Right lobe of liver (tissue), 6 donors: ENCODE measurements at places on chromosomes 11 and 22. TPM values are rescaled to one million over a fixed set of nuclear protein-coding genes. Genes with fewer than 3 reads are reported as not detected.

MRTFA gene
- 12.1 TPM for total RNA-seq

SYCE3 gene
- total RNA-seq = not detected

IGSF9B gene
- not detected for total RNA-seq

DNA sequence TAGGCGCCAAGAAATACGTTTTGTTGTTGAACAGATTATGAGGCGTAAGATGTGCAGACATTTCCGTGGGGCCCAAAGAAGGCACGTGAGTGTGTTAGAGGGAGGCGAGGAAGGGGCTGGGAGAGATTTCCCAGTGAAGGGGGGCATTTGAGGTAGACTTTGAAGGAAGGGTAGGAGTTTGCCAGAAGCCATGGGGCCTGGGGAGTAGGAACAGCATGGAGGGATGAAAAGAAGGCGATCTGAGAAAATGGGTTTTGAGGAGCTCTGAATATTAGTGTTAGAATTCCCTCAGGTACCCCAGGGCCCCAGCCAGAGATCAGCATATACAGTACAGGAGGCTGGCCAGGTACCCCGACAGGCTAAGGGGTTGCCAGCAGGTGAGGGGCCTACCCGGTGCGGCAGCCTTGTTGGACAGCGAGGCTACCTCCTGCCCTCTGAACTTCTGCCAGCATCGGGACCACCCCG lies 414 bp upstream of the MIEF1 start:
- peaks cover 19% of the 10 kb centered on the region for H3K4me1 ChIP-seq
- no peak for DNase-seq
- peaks cover 7% of the 10 kb centered on the region for H3K36me3 ChIP-seq
- peak overlapping the region; percentile 98 for H3K4me3 ChIP-seq
- H3K27ac ChIP-seq = peak overlapping the region; percentile 85
- H3K27me3 ChIP-seq = no peaks in the 10 kb centered on the region

GRCh38 chr22:23899042-23899745 lies 5.0 kb downstream of the MIF start:
- peaks cover 8% of the 10 kb centered on the region for H3K36me3 ChIP-seq
- H3K4me1 ChIP-seq = peaks cover 7% of the 10 kb centered on the region

OR10G8 gene
- total RNA-seq = not detected

- H3K27ac ChIP-seq = peak overlapping the region; percentile 100
- no peaks in the 10 kb centered on the region for H3K36me3 ChIP-seq
- H3K4me3 ChIP-seq = no peak overlapping the region
- H3K27me3 ChIP-seq = no peaks in the 10 kb centered on the region
- DNase-seq = no peak
- no peaks in the 10 kb centered on the region for H3K4me1 ChIP-seq
Measured at GRCh38 chr11:117095284-117096161, 2.7 kb downstream of the SIK3 start.

APOBEC3B gene
- 0.70 TPM for total RNA-seq

DNA sequence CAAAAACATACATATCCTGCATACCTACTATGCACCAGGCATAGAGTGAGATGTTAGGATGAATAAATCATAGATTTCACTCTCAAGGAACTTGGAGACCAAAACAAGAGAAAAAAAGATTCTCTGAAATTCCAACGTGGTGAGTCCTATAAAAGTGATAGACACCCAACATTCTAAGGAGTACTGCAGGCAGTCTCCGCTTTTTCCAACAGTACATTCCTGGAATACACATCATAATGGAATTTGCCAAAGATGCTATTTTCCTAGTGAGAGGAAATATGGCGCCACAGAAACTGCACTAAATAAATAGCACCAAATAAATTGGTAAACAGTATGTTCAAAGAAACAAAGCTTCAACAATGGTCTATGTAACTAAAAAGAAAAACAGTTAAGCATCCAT lies 6.0 kb downstream of the TMEM123 start:
- DNase-seq = no peak
- H3K4me1 ChIP-seq = peaks cover 26% of the 10 kb centered on the region
- no peak overlapping the region for H3K4me3 ChIP-seq
- no peaks in the 10 kb centered on the region for H3K27me3 ChIP-seq

GRCh38 chr11:77690649-77691048 lies 53.1 kb upstream of the CLNS1A start:
- peaks cover 3% of the 10 kb centered on the region for H3K36me3 ChIP-seq
- H3K4me3 ChIP-seq = no peak overlapping the region
- no peaks in the 10 kb centered on the region for H3K4me1 ChIP-seq
- no peak overlapping the region for H3K27ac ChIP-seq
- H3K27me3 ChIP-seq = no peaks in the 10 kb centered on the region

DNA sequence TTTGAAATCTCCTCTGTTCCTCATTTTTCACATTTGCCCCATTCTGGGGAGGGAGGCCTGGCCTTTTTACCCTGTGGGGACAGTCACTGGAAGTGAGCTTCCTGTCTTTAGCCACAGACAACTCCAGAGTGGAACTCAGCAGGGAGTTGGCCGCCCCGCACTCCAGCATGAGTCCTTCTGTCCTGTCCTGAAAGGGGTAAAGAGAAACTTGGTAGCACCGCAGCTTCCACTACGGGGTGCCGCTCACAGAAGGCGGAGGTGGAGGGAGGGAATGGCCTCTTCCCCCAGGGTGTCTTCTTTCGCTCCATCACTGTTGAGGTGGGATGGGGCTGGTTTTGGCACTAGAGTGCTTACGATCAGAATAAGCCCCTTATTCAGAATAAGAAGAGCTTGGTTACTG lies 132.2 kb downstream of the ST3GAL4 start:
- no peaks in the 10 kb centered on the region for H3K36me3 ChIP-seq
- no peaks in the 10 kb centered on the region for H3K4me1 ChIP-seq
- H3K4me3 ChIP-seq = no peak overlapping the region
- no peaks in the 10 kb centered on the region for H3K27me3 ChIP-seq
- no peak for DNase-seq
- H3K27ac ChIP-seq = no peak overlapping the region

YDJC gene
- 7.7 TPM for total RNA-seq

GRCh38 chr22:44574057-44574639 lies 76.1 kb upstream of the RTL6 start:
- no peak for DNase-seq
- no peaks in the 10 kb centered on the region for H3K36me3 ChIP-seq
- no peaks in the 10 kb centered on the region for H3K27me3 ChIP-seq
- H3K27ac ChIP-seq = no peak overlapping the region
- no peaks in the 10 kb centered on the region for H3K4me1 ChIP-seq

C11orf87 gene
- total RNA-seq = not detected

DNA sequence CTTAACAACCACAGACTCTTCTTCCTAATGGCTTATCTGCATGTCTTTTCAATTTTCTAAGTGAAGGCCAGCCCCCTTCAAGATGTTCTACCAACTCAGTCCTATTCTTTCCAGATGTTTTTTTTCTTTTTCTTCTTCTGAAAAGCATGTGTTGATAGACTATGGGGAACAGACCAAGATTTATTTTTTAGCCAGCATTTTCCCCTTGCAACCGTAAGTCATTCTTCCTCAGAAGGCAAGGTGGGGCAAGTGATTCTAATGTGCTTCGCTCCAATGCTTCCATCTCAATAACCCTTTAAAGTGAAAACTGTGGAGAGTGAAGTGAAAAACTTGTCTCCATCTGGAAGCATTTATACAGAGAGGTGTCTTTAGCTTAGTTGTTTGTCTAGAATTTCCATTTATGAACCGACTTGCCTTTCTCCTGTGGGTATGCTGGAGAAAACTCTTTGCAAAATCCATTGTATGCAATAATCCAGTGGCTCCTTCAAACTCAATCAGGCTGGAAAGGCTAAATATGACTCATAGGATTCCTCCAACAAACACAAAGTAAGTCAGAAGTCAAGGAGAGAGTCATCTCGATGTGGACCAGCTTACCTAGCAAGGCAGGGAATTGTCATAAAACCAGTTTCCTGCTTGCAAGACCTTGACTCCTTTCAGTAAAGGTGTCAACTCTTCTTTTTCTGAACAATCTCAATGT lies 83.7 kb downstream of the MAML2 start:
- H3K36me3 ChIP-seq = no peaks in the 10 kb centered on the region
- no peaks in the 10 kb centered on the region for H3K4me1 ChIP-seq
- H3K4me3 ChIP-seq = no peak overlapping the region
- no peaks in the 10 kb centered on the region for H3K27me3 ChIP-seq

DNA sequence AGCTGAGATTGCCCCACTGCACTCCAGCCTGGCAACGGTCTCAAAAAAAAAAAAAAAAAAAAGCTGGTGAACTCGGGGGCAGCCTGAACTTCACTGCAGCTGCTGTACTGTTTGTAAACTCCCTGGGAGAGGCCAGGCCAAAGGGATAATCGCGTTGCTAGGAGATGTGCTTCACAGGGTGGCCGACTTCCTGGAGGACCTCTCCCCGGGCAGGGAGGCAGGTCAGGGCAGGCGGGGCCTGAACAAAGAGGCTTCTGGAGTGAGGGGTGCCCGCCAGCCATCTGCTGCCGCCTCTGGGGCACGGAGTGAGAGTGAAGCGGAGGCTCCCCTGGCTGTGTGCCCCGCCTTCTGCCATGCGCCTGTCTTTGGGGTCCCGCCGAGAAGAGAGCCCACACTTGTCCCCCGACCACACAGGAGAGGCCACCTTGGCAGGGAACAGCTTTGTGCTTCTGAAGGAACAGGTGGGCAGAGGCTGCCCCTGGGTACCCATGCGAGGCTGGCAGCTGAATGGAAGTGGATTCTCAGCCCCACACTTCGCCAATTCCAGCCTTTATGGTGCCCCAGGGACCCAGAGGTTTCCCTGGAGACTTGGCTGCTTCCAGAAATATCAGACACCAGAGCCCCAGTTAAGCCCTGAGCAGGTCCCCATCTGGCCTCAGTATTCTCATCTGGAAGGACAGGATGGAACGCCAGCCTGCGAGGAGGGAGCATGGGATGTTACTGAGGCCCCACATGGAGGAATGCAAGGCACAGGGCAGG lies 29.6 kb downstream of the TMEM184B start:
- no peak overlapping the region for H3K4me3 ChIP-seq
- H3K27ac ChIP-seq = no peak overlapping the region
- peaks cover 8% of the 10 kb centered on the region for H3K36me3 ChIP-seq
- DNase-seq = no peak
- no peaks in the 10 kb centered on the region for H3K4me1 ChIP-seq
- H3K27me3 ChIP-seq = no peaks in the 10 kb centered on the region

- H3K4me1 ChIP-seq = no peaks in the 10 kb centered on the region
- no peaks in the 10 kb centered on the region for H3K27me3 ChIP-seq
- H3K4me3 ChIP-seq = no peak overlapping the region
- no peaks in the 10 kb centered on the region for H3K36me3 ChIP-seq
- DNase-seq = no peak
Measured at GRCh38 chr11:128488471-128488870, 98.9 kb downstream of the ETS1 start.

- DNase-seq = peak; percentile 40
- H3K27ac ChIP-seq = no peak overlapping the region
- H3K4me1 ChIP-seq = no peaks in the 10 kb centered on the region
Measured at GRCh38 chr22:30867746-30868662, 100.6 kb downstream of the MORC2 start.

DNA sequence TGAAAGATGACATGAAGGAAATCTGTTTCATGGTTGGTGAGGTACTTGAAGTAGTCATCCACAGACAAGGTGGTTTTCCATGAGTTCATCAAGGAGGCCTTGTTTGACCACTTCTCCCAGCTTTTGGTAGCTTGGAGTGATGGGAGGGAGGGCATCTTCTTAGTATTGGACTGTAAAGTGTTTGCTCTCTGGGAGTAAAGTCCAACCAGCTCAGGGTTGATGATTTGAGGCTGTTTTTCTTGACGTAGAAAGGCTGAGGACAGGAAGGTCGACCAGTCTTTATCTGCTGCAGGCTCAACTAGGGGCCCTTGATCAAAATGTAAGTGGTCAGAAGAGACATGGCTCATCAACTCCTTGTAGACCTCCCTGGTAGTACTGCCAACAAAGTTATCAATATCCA lies 1.7 kb downstream of the CCDC87 start:
- DNase-seq = no peak
- H3K4me1 ChIP-seq = peaks cover 3% of the 10 kb centered on the region
- H3K27me3 ChIP-seq = no peaks in the 10 kb centered on the region
- no peak overlapping the region for H3K4me3 ChIP-seq
- no peaks in the 10 kb centered on the region for H3K36me3 ChIP-seq

GRCh38 chr11:7275133-7275532 lies 23.4 kb downstream of the SYT9 start:
- no peak for DNase-seq
- H3K36me3 ChIP-seq = no peaks in the 10 kb centered on the region
- H3K4me3 ChIP-seq = no peak overlapping the region
- no peak overlapping the region for H3K27ac ChIP-seq
- H3K4me1 ChIP-seq = no peaks in the 10 kb centered on the region
- H3K27me3 ChIP-seq = no peaks in the 10 kb centered on the region

GGTLC3 gene
- not detected for total RNA-seq

- no peaks in the 10 kb centered on the region for H3K36me3 ChIP-seq
- no peak overlapping the region for H3K4me3 ChIP-seq
- DNase-seq = no peak
- no peaks in the 10 kb centered on the region for H3K4me1 ChIP-seq
- H3K27ac ChIP-seq = no peak overlapping the region
- no peaks in the 10 kb centered on the region for H3K27me3 ChIP-seq
Measured at GRCh38 chr11:95895815-95896214, 28.1 kb downstream of the MTMR2 start.

DNA sequence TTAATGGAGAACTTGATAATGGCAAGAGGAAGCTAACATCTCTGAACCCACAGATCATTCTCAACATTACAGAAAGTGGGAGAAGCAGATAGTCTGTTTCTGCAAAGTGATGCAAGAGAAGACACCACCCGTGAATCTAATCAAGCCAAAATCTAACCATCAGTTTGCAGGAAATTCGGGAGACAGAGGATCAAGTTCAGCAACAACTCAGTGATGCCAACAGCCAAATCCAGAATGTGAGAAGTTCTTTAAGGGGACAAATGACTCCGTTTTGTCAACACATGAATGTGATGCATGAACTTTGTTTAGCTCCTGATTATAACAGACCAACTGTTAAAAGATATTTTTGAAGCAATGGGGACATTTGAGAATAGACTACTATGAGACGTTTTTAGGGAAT lies 95.2 kb upstream of the LDLRAD3 start:
- H3K4me1 ChIP-seq = no peaks in the 10 kb centered on the region
- no peak for DNase-seq
- H3K27me3 ChIP-seq = no peaks in the 10 kb centered on the region

DNA sequence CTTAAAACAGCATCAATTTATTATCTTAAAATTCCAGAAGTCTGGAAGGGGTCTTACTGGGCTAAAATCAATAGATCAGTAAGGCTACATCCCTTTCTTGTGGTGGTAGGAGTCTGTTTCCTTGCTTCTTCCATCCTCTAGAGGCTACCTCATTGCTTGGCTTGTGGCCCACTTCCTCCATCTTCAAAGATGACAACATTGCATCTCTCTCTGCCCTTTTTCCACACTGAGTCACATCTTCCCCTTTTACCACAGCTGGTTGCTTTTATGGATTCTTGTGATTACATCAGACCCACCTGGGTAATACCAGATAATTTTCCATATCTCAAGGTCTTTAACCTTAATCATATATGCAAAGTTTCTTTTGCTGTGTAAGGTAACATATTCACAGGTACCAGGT lies 60.9 kb downstream of the GRIA4 start:
- H3K27me3 ChIP-seq = no peaks in the 10 kb centered on the region
- H3K4me1 ChIP-seq = no peaks in the 10 kb centered on the region
- no peak overlapping the region for H3K27ac ChIP-seq
- H3K4me3 ChIP-seq = no peak overlapping the region
- DNase-seq = no peak
- H3K36me3 ChIP-seq = no peaks in the 10 kb centered on the region

- H3K36me3 ChIP-seq = no peaks in the 10 kb centered on the region
- H3K4me3 ChIP-seq = peak overlapping the region; percentile 94
- H3K27me3 ChIP-seq = no peaks in the 10 kb centered on the region
- no peaks in the 10 kb centered on the region for H3K4me1 ChIP-seq
- no peak for DNase-seq
Measured at GRCh38 chr11:17275400-17276235, 921 bp upstream of the NUCB2 start.

HBE1 gene
- not detected for total RNA-seq
